Suppressor macrophage treated with lipopolysaccharide for 4 hours (primary cell): ENCODE measurements at places on chromosomes 3 and 15.

- no peak for DNase-seq
Observed at GRCh38 chr3:53234130-53234840, 21.5 kb downstream of the TKT start.

- DNase-seq, result no peak
Observed at GRCh38 chr15:73746883-73747282, 6.3 kb downstream of the INSYN1 start.

DNA sequence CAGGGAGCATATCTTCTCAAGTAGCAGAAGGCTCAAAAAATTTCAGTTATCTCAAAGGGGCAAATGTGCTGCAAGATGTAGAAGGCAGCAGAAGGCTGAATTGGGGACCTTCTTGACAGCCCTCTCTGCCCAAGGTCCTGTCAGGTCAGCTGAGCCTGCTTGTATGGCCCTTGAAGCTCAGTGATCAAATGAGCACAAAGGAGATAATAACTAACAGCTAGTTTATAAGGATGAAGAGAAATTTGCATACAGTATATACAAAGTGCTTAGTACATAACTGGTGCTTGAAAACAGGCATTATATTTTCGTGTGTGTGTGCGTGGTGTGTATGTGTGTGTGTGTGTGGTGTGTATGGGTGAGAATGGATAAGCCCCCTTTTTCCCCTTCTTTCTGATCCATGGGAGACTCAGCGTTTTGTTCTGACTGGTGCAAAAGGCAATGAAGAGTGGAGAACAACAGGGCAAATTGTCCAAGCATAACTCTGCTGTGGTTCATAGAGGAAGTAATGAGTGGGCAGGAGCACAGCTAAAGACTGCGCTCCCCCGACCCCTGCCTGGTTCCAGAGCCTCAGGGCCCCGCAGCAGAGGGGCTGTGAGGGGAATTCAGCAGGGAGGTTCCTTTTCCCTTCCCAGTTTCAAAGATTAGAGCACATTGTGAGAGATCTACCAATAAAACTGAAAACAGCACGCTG is 356.8 kb upstream of the NR2F2 start:
- DNase-seq, result no peak

- no peak for DNase-seq
Observed at GRCh38 chr3:106341586-106342162, 472.9 kb upstream of the CBLB start.

GRCh38 chr3:183987000-183987600 is 30.6 kb downstream of the ABCC5 start:
- no peak for DNase-seq

GRCh38 chr3:169522595-169523529 is 140.7 kb downstream of the MECOM start:
- DNase-seq, result no peak

DNA sequence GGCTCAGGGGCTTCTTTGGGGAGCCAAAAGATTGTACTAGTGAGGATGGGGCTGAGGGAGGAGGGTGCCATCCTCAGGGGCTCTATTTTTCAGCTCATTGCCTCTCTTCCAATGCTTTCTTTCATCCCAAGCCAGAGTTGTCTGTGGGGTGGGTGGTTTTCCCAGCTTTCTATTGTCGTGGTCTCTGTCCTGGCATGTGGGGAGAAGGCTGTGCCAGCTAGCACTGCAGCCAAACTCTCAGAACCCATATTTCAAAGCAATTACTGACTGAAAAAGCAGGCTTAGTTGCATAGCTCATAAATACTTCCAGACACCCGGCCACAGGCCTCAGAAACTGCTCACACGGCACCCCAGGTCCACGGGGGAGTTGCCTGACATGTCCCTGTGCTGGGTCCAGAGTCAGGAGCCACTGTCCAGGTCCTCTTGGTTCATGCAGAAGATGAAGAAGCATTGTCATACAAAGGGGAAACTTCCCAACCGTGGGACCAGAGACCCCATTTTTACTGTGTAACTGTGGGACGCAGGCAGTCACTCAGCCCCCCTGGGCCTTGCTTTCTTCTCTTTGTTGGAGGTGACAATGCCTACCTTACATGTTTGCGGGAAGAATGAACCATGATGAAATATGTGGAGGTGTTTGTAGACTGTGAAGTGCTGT is 27.6 kb downstream of the FGD5 start:
- DNase-seq, result no peak

DNA sequence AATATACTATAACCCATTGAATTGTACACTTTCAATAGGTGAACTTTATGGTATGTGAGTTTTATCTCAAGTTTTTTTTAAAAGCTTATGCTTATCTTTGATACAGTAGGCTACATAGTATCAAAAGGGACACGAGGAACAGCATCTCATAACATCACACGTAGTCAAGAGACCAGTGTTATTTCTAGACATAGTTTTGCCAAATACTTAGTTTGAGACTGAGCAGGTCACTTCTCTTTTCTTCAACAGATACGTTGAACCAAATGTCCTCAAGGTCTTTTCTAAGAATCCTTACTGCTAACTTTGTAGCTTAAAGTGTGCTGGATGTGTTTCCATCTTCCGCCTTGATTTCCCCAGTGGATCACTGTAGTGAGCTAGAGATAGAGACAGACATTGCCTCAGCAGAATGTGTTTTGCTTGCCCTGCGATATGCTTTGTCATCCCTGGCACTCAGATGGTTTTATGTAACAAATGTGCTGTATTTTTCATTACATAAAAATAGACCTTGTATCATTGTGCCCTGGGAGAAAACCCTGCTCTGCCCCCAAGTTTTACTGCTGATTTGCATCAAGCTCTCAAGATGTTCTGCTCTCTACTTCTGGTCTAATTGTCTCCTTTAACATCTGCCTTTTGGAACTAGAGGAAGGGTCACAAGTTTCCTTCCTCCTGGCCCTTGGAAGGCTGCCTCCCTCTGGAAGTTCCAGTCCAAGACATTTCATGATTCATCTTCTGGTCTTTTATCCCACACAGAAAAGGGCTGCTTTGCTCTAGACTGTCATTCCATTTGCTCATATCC is 426.4 kb upstream of the RGMA start:
- no peak for DNase-seq

DNA sequence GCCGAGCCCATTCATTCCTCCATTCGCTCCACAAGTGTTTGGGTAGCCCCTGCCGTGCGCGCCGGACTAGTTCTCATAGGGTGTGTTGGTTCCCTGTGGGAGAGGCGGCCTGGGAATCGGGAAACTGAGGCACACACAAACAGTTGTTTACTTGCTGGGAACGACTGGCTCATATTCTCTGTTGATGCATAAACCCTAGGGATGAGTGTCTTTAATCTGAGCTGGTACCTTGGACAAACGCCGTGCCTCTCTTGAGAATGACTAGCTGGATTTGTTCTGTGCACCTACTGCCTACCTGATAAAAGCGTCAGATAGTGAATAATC is 737 bp downstream of the DNAJA4 start:
- no peak for DNase-seq

DNA sequence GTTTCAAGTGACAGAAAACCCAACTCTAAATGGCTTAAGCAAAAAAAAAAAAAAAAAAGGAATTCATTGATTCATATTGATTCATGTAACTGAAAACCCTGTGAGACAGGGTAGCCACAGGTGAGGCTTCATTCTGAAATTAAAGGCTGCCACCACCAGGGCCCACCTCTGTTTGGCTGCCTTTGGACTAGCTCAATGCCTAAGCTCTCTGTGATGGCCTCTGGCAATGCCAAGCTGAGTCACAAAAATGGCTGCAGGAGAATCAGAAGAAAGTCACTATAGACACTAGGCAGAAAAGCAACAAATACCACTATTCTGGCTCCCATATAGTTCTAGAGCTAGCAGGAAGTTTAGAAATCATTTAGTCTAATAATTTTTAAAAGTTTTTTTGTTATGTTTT is 38.2 kb upstream of the GYG1 start:
- no peak for DNase-seq
